ENCODE measurements at places on chromosomes 6 and 20. TPM values are rescaled to one million over a fixed set of nuclear protein-coding genes. Genes with fewer than 3 reads are reported as not detected.

The CST2 gene
- total RNA-seq, result not detected

DNA sequence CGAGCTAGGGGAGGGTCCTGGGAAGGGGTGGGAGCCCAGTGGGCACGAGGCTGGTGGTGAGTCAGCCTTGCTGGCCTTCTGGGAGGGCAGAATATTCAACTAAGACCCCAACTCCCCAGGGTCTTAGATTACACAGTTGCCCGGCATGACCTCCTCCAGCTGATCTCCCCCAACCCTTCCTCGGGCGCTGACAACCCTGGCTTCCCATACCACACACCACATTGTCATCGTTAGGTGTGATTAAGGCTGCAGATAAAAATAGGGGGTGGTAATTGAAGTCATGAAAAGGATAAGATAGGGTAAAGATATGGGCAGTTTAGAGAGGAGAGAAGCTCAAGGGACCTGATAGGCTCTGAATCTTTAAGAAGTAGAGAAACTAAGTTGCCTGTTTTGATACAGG is 10.5 kb downstream of the CDC40 start:
- no peaks in the 10 kb centered on the region for H3K27me3 ChIP-seq
- peaks cover 11% of the 10 kb centered on the region for H3K4me1 ChIP-seq
- H3K36me3 ChIP-seq, result peaks cover 8% of the 10 kb centered on the region
- DNase-seq, result no peak

GRCh38 chr20:4534315-4534714 is 187.4 kb upstream of the PRND start:
- H3K27me3 ChIP-seq, result no peaks in the 10 kb centered on the region
- H3K4me1 ChIP-seq, result no peaks in the 10 kb centered on the region
- no peaks in the 10 kb centered on the region for H3K36me3 ChIP-seq
- H3K27ac ChIP-seq, result no peak overlapping the region
- no peak overlapping the region for H3K4me3 ChIP-seq

GRCh38 chr6:11978169-11978987 is 33.7 kb upstream of the HIVEP1 start:
- H3K4me3 ChIP-seq, result no peak overlapping the region
- peaks cover 3% of the 10 kb centered on the region for H3K4me1 ChIP-seq
- H3K36me3 ChIP-seq, result no peaks in the 10 kb centered on the region
- H3K27ac ChIP-seq, result no peak overlapping the region
- H3K27me3 ChIP-seq, result no peaks in the 10 kb centered on the region
